Stimulated activated effector memory CD8-positive, alpha-beta T cell treated with anti-CD3 and anti-CD28 coated beads, Interleukin-12 subunit alpha, Interleukin-12 subunit beta, amount 100 ng/mL, for 72 hours (primary cell): ENCODE measurements at places on chromosomes 12 and 14.

- DNase-seq, result no peak
Observed at GRCh38 chr12:127260531-127260930, 1006.4 kb upstream of the TMEM132C start.

GRCh38 chr14:82999802-83000201 is 1466.1 kb upstream of the SEL1L start:
- DNase-seq, result no peak

DNA sequence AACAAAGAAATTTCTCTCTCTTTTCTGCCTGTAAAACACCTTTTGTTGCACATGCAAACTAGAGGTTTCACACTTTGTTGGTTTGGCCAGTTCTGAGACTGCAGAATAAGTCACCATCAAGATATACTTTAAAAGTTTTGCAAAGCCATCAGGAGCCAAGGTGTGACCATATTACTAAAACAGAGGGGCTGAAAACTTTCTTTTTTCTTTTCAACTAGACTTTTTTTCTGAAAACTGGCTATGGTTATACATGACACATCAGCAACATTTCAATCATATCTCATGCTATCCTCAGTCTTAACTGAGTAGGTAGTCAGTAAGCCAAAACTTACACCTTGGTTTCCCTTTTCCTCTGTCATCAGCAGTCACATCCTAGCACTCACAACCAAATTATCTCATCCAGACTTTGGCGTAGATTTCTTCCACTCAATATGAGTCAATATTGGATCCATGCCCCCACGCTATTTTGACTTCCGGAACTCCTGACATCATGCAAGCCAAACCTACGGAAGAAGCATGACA is 4.1 kb upstream of the IFNG start:
- DNase-seq, result no peak

GRCh38 chr12:114018669-114019068 is 52.5 kb upstream of the RBM19 start:
- no peak for DNase-seq

- DNase-seq, result no peak
Observed at GRCh38 chr12:107322063-107322462, 228.7 kb upstream of the CRY1 start.

GRCh38 chr12:106079148-106079738 is 59.5 kb downstream of the NUAK1 start:
- no peak for DNase-seq

- DNase-seq, result no peak
Observed at GRCh38 chr14:70162358-70162757, 26.4 kb downstream of the SLC8A3 start.
